AML-193 (cell line): ENCODE measurements at places on chromosomes 16 and 17.

- no peak for DNase-seq
Measured at GRCh38 chr16:11327277-11328171, 17.7 kb upstream of the RMI2 start.

- DNase-seq, result no peak
Measured at GRCh38 chr16:17031484-17032268, 439.1 kb downstream of the XYLT1 start.

GRCh38 chr17:17235212-17236174, 1.5 kb downstream of the FLCN start:
- no peak for DNase-seq

- no peak for DNase-seq
Measured at GRCh38 chr16:13995194-13995593, 75.2 kb downstream of the ERCC4 start.

GRCh38 chr16:89761304-89761922, 40.1 kb downstream of the ZNF276 start:
- DNase-seq, result no peak

DNA sequence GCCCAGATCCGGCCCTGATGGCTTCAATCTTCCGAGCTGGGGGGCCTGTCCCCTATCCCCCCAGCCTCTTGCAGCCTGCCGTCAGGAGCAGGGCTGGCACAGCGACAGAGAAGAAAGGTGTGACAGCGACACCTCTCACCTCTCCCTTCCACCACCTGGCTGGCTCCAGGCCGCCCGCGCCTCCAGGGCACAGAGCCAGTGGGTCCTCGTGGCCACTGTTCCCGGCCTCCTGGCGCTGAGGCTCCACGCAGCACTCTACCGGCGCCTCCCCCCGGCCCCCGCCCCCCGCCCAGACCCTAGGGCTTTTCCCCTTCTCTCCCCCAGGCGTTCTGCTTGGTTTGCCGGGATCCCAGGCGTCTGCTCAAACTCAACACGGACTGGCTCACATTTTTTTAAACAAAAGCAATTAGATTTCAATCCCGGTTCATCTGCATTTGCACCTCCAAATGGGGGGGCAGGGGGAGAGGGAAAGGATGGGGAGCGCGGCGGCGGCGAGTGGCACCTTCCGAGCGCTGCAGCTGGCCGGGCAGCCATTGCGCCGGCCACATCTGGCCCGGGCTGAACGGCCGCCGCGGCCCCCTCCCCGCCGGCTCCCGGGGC, 12.8 kb upstream of the CBX8 start:
- no peak for DNase-seq
